ENCODE measurements at places on chromosomes 1 and 21.

DNA sequence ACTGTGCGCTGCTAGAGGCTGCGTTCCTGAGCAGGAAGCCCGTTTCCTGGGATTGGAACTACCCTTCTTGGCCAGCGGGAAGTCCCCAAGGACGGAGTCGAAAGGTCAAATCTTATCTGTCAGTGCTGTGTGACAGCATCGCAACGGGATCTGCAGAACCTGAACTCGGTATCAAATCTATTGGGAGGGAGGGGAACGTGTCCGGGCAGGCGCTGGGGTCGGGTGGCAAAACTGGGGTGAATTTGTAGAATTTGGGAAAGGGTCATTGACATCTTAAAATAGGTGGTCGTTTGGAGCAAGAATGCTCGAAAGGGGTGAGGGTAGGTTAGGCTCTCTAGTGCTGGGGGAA lies 725 bp upstream of the ARPC5 start:
- no peak for DNase-seq

DNA sequence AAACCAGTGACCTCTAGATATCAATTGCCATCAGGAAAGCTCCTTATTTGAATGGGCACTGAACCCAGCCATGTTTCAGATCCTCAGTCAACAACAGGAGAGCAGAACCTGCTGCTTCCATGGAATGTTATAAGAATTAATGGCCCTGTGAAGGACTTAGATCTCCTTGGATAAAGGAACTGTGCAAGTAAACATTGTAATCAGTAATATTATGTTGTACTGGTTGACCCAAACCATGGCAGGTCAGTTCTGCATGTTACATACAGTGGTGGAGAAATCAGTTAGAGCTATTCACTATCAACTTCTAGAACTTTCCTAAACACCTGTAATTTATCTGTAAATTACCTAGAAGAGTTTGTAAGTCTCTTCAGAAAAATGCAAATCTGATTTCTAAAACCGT lies 11.2 kb upstream of the CLDN8 start:
- DNase-seq: no peak

GRCh38 chr1:46041974-46042373 lies 90.5 kb downstream of the PIK3R3 start:
- DNase-seq: no peak

- peak; percentile 86 for DNase-seq
These were observed at the start of gene LUZP1 for GRCh38 chr1:23168445-23169194. Gene LUZP1, minus strand, starts transcription at chr1:23168856.

GRCh38 chr1:64743954-64744491 lies 852 bp upstream of the RAVER2 start:
- no peak for DNase-seq

GRCh38 chr21:29940361-29940760 lies 565 bp upstream of the GRIK1 start:
- no peak for DNase-seq

GRCh38 chr1:91872000-91872399 lies 14.0 kb downstream of the TGFBR3 start:
- no peak for DNase-seq
